Fibroblast of the aortic adventitia (primary cell): ENCODE measurements at places on chromosomes 16 and 17. TPM values are rescaled to one million over a fixed set of nuclear protein-coding genes. Genes with fewer than 3 reads are reported as not detected.

The MPV17L gene
- total RNA-seq: 1.1 and 3.3 TPM in 2 replicates

The ATP2C2 gene
- not detected in 2 replicates for total RNA-seq

- DNase-seq: no peak
Observed at GRCh38 chr17:43547659-43548256, 1.6 kb upstream of the ETV4 start.

- DNase-seq: no peak
Observed at GRCh38 chr17:37109731-37110710, 161.3 kb downstream of the AATF start.

GRCh38 chr16:55302635-55303034 is 21.4 kb upstream of the IRX6 start:
- DNase-seq: no peak

DNA sequence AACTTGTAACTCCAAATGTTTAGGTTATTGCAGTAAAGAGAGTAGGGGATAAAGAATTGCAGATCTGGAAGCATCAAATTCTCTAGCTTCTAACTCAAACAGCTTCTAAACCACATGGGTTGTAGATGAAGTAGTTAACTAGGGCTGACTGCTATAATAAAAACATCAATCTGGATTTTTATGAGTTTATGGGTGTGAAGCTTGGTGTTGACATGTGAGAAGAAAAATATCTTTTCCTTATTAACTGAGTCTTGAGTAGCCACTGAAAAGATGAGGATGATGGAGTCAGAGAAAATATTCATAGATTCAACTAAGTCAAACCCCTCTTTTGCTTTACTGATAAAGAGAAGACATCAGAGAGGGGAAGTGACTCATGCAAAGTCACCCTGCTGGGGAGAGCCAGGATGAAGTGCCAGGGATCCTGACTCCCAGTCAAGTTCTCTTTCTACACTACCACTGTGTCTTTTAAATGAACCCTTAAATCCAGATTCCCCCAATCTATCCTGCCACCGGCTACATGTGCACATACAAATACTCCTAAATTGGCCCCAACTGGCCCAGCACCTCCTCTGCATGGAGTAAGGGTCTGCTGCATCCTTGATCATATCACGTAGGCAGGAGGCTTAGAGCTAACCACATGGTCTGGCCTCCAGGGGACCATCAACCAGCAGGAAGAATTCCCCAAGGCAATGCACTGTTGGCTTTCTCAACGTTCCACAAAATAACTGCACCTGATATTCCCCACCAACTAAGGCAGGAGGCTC is 264.0 kb upstream of the CCL2 start:
- no peak for DNase-seq
